ENCODE measurements at places on chromosomes 1 and 21.

DNA sequence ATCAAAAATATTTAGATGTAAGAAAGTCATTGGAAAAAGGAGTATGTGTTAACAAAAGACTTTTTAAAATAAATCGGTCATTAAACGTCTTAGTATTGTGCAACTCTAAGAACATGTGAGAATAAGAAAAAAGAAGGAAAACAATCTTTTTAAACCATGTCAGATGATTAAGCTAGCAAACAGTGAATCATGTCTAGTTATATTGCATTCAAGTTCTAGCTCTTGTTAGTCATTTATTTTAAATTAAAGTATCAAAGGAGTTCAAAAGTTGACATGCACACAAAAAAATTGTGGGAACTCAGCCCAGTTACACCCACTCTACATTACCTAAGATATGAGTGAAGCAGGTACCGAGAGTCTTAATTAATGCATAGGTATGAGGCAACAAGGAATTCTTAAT lies 9.8 kb downstream of the FRRS1 start:
- DNase-seq, result no peak

DNA sequence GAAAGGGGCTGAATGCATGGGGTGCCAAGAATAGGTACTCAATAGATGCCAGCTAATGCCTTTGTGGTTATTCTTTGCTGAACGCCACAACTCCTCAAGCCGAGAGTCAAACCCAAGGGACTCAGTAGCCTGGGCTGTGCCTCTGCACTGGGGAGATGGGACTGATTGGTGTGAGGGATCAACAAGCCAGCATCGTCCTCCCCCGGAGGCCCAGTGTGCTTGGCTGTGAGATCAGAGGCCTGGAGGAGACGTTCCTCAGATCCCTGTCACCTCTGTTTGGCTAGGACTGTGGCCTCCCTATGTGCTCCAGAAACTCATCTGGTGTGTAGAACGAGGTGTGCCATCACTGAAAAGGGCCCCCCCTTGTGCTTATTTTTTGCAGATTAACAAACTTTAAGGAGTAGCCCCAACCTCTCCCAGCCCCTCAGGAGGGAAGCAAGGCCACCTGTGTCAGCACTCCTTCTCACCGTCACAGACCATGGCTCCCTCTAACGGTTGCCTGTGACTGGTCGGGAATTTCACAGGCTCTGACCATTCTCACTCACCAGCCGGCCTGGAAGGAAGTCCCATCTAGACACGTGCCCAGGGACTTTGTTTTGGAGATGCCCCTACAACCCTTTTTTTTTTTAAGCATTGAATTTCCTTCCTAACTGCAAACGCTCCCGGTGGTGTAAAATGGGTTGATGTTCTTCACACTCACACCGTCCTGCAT lies 194.0 kb upstream of the VAMP3 start:
- DNase-seq, result no peak

DNA sequence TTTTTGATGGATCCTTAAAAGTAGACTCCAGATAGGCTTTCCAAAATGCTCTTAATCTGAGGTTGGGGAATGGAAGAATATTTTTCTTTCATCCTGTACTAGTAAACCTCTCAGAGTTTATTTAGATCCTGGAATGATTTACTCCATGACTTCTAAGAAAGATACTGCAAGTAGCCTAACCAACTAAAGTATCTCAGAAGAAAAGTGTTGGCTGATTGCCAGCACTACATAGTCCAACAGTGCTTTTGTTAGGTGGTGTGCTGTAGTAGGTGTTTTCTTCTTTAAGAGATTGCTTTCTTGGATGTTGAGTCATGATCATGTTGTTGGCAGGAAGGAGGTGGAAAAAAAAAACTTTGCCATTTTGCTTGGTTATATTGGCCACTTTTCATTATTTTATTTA lies 119.8 kb downstream of the OSBPL9 start:
- peak; percentile 8 for DNase-seq

DNA sequence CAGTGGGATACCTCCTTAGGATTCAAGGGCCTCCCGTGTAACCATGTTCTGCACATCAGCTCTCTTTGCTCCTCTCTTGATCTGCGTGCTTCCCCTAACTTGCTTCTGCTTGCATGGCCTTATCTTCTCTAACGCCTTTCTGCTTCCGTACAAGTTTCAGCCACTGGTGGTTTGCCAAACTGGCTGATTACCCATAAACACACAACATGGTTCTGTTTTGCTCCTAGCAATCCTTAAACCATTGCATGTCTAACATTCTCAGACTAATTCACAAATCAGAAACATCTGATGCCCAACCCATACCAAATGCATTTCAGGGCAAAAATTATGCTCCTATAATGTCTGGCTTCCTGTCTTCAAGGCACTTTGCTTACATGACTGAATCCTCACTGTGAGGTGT lies 166.4 kb downstream of the PBX1 start:
- no peak for DNase-seq

Measured in AG04450 (cell line).